ENCODE measurements at places on chromosomes 3 and 15.

- DNase-seq = no peak
Observed at GRCh38 chr15:65069779-65070546, 2.2 kb upstream of the RASL12 start.

- DNase-seq = no peak
Observed at GRCh38 chr3:23701716-23702597, 103.8 kb upstream of the UBE2E1 start.

DNA sequence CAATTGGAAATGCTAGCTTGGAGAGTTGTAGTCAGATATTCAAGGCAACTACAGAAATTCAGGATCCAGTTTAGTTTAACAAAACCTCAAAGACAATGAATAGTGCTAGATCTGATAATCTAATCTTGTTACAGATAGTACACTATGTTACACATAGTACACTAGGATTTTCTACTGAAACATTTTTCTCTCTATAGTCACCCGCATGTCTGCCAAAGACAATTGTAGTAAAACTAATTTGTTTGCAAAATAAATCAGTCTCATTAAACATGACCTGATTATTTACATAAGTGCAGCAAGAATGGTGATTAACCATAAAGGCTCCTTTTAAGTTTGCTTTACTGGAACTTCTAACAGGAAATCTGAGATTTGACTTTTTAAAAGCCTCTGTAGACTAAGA is 52.0 kb downstream of the ILDR1 start:
- no peak for DNase-seq

DNA sequence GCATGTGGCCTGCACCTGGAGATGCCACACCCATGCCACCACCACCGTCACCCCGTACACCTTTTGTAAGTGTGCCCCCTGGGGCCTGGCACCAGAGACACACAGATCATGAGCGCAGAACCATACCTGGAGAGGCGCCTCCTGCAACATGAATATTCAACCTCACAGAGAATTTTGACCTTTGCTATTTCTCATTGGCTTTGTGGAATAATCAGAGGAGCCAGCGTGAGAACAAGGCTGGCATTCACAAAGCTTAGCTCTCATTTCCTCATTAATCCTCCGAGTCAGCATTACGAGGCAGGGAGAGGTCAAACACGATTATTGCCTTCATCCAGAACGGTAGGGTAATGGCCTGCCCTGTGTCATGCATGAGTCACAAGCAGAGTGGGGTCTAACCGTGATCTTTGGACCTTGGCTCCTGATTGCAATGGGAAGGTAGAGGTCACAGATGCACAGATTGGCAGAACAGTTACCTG is 73.0 kb upstream of the POMGNT2 start:
- DNase-seq = no peak

- DNase-seq = no peak
Observed at GRCh38 chr3:145904138-145904537, 256.8 kb downstream of the PLOD2 start.

GRCh38 chr3:38580450-38581382 is 68.8 kb downstream of the SCN5A start:
- no peak for DNase-seq

DNA sequence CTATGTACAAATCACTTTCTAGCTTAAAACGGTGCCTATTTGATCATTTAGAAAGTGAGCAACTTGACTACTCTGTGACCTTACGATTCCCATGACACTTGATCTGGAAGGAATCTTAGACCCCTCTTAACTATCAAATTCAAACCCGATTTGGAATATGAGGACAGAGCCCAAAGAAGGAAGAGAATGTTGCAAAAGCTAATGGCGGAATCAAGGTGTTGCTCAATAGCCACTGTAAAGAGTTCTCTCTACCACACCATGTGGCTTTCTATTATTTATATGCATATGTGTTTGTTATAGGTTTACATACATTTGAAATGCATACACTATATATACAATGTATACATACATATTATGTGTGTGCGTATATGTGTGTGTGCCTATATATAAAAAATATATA is 39.9 kb downstream of the PYDC2 start:
- no peak for DNase-seq

- DNase-seq = no peak
Observed at GRCh38 chr3:163126115-163126514, 1629.5 kb downstream of the OTOL1 start.

All from globus pallidus (tissue), 1 donor.